ENCODE measurements at places on chromosomes 5 and 9.

DNA sequence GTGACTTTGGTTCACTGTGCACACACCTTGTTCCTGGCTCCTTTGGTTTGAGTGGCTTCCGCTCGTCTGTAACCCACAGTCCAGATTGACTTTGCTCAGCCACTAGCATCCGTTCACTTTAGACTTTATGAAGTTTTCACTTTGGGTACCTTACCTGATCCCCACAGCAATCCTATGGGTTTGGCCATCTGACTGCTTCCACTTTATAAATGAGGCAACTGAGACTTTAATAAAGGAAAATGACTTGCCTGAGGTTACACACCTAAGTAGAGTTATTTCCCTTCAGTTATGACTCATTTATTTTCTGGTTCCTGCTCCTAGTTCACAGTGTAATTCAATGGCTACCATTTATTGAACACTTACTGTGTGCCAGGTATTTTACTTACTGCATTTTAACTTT, 94.2 kb upstream of the SAP30L start:
- peak; percentile 33 for DNase-seq

- no peak for DNase-seq
Measured at GRCh38 chr9:82729991-82730589, 332.9 kb downstream of the RASEF start.

- no peak for DNase-seq
Measured at GRCh38 chr9:95007226-95007869, 280.8 kb downstream of the AOPEP start.

DNA sequence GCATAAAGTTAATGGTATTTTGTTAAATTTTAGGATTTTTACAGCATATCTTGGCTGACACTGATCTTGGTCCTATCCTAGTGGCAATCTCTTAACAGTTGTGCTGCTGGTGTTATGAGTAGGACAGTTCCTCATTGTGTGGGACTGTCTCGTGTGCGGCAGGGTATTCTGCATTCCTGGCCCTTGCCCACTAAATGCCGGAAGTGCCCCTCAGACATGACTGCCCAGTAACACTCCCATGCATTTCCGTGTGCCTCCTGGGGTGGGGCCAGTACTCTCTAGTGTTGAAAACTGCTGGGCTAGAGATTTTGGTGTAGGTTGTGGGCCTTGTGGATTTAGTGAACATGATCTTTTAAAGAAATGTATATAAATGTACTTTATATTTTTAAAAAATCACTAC, 227.1 kb upstream of the DMRT1 start:
- no peak for DNase-seq

- no peak for DNase-seq
Measured at GRCh38 chr9:72884508-72884907, 68.3 kb downstream of the ALDH1A1 start.

DNA sequence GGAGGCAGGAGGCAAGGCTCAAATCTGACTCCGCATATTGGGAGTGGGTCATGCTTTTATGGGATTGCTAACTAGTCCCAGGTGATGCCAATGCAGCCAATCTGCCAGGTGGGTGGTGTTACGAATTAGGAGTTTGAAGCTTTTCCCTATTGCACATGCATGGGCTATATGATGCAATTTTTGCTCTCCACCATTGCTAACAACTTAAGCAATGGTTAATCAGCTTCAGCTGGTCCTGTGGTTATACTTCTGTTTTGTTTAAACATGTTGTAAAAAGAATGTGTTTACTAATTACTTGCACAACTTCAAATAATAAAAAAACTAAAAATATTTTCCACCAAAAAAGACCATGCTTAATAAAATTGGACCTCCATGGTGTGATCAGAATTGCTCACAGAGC, 55.7 kb downstream of the SHC3 start:
- no peak for DNase-seq

DNA sequence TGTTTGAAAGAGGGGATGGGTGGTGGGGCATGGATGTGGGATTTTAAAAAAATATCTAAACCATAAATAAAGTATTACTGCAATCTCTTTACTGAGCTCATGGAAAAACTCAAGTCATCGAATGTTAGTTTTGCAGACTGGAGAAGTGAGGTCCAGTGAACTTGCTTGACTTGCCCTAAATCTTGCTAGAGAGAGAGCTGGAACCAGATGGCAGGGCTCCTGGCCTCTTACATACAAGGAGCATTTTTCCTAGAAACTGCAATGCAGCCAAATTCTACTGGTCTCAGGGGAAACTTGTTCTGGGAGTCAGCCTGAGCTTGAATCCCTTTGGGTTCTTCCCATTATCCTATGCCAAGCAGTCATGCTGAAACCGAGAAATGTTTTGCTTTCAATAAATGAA, 2.9 kb upstream of the TGFBI start:
- DNase-seq: no peak

DNA sequence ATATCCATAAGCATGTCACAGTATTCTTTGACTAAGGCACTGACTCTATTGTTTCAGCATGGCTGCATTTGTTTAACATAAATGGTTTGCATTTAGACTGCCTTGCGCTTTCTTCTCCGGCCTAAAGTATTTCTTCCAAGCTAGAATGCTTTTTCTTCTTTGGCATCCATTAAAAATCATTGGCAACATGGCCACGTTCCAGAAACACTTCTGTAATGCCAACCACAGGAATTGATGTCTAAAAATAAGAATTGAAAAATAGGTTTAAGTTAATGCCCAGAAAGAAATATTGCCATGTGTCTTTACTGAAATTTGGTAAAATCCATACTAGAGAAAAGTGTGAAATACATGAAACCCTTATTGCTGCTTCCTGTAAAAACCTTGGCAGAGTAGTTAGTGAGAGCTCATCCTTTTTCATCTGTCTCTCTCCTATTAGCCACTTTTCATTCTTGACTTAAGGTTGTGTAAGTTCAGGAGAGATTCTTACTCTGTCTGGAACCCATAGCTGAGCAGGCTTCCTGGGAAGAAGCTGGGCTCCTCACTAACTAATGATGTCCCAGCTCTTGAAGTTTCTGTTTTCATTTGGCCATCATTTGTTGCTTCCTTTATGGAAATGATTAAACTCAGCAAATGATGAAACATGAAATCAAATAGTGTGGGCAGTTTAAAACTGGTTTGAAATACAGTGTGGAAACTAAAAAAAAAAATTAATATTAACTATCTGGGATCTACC, 58.2 kb upstream of the RPS23 start:
- DNase-seq: no peak

GRCh38 chr9:31415164-31415563, 969.3 kb upstream of the ACO1 start:
- no peak for DNase-seq

DNA sequence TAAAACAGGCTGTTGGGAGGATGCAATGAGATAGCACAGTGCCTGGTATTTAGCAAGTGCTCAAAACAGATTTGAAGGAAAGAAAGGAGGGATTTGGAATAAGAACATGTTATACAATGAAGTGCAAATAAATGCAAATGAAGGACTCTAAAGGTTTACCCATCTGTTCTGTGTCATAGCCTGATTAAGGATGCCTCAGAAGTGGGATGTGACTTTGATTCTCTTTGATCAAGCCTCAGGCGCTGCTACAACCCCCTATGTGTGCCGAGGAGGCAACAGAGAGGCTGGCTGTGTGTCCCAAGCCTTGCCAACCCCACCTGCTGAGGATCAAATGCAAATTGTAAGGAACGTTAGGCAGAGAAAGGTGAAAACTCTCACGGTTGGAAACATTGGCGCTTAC, 27.2 kb downstream of the GGTA1 start:
- no peak for DNase-seq

DNA sequence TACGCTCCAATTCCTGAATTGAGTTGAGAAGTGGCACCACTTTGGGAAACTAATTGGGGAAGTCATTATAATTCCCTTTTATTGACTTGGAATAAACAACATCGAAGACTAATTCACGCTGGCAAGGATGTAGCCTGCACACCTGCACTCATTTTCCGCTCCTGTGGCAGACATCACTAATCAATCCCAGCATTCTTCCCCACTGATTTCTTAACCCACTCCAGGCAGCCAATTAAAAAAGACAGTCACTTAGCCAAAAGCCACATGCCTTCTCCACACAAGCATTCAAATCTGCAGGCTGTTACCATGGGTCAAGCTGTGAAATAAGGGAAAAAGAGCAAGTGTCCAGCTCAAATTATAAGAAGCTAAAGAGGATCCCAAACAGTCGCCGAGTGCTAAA, 68.2 kb upstream of the HRH2 start:
- no peak for DNase-seq

DNA sequence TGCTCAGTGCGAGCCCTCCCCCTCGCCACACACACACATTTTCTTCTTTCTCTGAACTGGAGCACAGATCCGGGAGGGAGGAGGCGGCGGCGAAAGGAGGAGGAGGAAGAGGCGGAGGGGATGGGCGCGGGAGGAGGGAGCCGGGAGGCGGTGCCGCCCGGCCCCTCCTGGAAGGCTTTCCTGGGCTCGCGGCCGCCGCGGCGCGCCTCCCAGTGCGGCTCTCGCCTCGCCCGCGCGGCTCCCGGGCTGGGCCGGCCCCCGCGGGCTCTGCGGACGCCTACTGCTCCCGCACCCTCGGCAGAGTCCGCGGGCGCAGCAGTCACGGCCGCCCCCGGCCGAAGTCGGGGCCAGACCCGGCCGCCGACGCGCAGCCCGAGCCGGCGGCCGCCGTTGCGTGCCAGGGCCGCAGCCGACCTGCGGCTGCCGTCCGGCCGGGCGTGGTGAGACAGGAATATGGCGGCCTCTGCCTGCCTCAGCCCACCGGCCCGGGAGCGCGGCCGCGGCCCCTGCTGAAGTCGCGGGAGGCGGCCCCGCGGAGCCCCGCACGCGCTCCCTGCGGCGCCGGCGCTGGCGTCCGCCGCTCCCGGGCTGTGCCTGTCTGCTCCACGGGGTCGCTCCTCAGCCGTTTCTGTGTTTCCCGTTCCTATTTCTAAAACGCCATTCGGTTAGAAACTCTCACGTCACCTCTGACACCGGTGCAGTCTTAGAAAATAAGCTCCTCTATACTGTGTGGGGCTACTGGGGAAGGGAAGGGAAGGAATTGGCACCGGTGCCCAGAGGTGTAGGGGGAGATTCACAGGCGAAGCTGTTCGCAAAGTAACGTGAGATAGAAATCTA, 500 bp upstream of the GNAQ start:
- peak; percentile 90 for DNase-seq

DNA sequence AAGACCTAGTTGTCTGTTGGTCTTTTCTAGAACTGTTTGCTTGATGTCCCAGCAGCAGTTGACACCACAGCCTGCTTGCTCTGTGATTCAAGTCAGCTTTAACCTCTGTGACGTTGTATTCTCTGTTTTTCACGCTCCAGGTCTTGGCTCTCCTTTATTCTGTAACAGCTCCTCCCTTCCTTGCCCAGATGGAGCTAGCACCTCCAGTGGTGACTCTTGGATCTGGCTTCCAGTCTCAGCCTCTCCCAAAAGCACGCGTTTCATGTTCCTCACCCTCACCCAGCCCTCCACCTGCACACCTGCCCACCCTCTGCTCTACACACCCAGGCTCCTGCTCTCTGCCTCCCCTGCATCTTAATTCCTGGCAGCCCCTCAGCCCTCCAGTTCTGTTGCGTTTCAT, 50.6 kb downstream of the DMRT1 start:
- DNase-seq: peak; percentile 4

GRCh38 chr9:92543972-92544371, 8.2 kb upstream of the ECM2 start:
- DNase-seq: no peak

DNA sequence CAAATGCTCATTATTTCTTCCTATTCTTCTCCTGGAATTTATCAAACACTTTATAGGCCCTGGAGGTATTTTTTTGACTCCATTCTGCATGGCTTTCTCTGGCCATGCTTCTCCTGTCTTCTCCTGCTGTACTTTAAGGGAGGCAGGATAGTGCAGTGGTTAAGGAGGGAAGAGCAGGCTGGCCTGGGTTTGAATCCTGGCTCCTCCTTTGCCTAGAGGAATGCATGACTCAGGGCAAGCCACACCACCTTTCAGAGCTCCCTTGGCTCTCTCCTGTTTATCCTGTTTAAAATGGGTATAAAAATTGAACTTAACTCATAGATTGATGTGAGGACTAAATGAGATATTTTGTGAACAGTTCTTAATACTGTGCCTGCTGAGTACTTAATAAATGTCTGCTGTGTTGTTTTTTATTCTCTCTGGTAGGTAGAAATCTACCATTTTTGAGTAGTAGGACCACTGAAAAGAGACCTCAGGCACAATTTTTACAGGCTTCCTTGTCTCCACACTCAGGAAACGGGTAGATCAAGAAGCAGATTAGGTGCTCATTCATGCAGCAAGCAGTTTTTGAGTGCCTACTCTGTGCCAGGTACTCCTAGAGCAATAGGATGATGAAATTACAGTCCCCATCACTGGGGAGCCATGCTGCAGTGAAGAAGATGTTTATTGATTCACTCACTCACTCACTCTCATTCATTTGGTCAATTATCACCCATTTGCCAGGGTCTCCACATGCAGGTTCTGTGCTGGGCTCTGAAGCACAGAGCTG, 32.7 kb upstream of the ARAP3 start:
- DNase-seq: no peak

DNA sequence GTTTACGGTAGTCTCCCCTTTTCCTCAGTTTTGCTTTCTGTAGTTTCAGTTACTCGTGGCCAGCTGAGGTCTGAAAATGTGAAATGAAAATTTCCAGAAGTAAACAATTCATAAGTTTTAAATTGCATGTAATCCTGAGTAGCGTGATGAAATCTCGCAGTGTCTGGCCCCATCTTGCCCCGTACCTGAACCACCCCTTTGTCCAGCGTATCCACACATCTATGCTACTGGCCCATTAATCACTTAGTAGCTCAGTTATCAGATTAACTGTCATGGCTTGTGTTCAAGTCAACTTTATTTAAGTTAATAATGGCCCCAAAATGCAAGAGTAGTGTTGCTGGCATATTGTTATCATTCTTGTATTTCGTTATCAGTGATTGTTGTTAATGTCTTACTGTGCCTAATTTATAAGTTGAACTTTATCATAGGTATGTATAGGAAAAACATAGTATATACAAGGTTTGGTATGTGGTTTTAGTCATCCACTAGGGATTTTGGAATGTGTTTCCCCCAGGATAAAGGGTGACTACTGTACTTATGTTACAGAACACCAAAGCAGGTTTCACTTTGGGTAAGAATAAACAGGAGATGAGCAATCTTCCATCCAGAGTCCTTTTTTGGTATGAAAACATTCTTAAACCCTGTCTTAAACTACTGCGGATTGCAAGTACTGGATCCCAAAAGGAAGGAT, 118.4 kb upstream of the KCNN2 start:
- no peak for DNase-seq

DNA sequence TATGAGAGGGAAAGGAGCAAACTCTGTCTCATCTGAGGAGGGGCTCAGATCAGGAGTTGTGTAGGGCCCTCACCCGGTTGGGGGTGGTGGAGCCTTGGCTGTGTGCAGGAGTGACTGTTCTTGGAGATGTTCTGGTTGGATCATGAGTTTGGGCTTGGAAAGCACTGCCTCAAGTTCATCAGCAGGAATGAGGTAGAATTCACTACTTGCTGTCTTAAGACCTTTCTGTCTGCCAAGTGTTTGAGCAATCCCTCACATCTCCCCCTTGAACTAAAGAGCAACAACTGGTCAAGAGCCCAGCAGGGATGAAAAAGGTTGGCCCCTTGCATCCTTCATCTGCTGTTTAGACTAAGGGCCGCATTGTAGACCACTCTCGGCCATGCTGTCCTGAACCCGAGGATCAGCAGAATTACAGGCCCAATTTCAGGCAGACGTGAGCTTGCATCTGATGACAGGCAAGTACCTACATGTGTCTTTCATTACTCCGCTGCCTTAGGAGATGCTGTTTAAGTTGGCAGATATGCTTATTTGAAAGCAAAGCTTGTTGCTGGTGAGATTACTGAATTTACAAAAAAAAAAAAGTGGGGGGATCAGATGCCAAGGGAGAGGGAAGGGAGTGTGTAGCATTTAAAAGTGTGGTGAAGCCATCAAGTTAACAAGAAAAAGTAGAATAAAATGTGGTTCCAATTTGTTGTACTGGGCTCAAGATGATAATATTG, 36.4 kb downstream of the PIK3R1 start:
- no peak for DNase-seq

GRCh38 chr9:72856972-72857623, 95.8 kb downstream of the ALDH1A1 start:
- peak; percentile 46 for DNase-seq

Data from activated CD4-positive, alpha-beta T cell treated with anti-CD3 and anti-CD28 coated beads, Interleukin-10, Interleukin-2, amounts not matched to agents 100 ng/mL and 50 ng/mL, durations not matched to agents 16 hours and 8 hours (primary cell).